ENCODE measurements at places on chromosomes 2 and 18.
A peak's percentile ranks its signal among the peaks of the same experiment; 100 is the strongest.

DNA sequence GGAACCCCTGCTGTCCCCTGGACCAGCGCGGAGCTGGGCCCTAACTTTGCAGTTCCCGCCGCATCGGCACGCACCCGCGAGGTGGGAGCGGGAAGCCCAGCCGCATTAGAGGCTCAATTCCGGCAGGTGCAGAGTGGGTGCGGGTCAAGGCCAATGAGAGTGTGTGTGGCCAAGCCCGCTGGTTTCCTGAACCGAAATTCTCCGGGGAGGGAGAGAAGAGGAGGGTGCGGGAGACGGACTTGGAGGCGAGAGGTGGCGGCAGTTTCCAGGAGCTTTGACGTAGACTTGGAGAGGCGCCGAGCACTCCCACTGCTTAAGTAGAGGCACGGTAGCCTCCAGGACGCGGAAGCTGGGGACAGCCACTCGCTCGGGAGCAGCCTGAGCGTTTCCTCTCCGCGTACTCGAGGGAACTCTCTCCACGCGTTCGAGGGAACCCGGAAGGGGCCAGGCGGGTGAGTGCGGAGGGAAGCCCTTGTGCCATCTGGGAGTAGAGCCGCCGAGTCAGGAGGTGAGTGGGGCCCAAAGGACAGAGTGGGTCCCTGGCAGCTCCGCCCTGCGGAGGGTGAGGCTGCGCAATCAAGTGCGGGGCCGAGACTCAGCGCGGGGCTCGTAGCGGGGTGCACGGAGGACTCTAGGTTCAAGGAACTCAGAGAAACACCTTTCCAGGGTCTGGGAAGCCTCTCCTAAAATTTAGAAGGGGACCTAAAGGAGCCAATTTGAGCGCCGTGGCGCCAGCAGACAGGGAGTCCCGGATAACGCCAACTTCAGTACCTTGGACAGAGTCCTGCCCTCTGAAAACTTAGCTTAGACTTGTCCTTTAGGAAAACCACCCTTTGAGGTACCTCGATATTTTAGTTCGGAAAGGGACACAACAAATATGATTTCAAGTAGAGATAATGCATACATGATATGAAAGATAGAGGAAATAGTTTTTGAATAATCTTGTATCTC lies at the start of gene FAM237A:
Gene FAM237A, plus strand, starts transcription at position 413 of the 951 bp plus-strand sequence. CDS start 1,750 bp downstream, outside the sequence.
- peak; percentile 41 for DNase-seq

- DNase-seq: peak; percentile 89
Measured at GRCh38 chr2:85132834-85133637, at the start of gene TCF7L1. TCF7L1 (plus strand) TSS chr2:85133392; CDS start chr2:85133685, 293 bp downstream.

- DNase-seq: no peak
Measured at GRCh38 chr2:173588931-173589369, 234.3 kb downstream of the CDCA7 start.

DNA sequence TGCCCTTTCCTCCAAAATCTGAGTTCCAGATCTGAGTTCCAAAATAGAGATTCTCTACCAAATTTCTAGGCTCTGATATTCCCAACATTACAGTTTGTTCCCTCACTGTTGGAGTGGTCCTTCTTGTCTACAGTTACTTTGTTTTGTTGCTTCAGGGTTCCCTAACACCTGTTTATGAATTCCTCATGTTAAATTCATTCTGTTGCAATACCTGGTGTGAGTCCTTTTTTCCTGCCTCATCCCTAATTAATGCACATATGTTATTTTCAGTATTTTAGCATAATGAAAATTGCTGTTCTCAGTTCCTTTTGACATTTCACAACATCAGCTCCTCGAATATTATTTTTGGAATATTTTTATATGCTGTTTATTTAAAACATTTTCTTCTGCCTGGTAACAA lies 16.2 kb downstream of the SERPINB13 start:
- DNase-seq: no peak

DNA sequence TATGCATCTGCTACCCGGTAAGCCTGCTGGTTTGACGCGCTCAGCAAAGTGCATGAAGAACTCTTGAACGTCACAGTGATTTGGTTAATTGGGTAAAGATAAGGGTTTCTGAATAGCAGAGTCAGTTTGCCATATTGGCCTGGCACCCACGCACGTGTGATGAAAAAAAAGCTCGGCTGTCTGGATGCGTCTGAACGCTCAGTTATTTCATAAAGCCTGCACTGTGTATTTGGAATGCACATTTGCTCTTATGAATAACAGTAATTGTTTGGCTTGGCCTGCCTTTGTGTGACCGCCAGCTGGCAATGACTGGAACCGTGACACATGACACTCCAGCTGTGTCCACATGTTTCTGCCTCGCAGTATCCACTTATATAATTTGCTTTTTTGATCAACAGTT lies 129.2 kb upstream of the MEIS1 start:
- no peak for DNase-seq

GRCh38 chr2:151410485-151410834 lies 758 bp downstream of the RIF1 start:
- DNase-seq: peak; percentile 50

DNA sequence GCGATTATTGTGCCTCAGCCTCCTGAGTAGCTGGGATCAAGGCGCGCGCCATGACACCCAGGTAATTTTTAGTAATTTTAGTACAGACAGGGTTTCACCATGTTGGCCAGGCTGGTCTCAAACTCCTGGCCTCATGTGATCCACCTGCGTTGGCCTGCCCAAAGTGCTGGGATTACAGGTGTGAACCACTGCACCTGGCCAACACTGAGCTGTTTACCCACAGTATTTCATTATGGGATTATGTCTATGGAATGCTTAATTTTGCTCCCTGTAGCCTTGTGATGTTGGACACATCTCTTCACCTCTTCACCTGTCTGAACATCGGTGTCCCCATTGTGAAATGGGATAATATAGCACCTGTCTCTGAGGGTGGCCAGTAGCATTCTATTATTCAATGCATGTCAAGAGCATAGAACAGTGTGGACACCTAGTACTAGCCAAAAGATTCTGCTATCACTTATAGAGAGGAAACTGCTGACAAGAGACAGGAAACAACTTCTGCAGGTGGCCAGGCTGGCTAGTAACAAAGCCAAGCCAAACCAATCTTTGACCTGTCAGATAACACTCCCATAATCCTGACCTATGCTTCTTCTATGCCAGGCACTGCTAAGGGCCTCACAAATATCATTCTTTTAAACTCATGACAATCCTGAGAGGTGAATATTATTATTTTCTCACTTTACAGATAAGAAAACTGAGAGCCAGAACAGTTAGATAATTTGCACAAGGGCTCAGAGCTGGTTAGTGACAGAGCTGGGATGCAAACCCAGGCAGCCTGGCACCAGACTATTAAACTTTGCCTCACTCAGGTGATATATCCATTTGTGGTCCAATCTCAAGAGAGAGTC lies 29.4 kb upstream of the REEP1 start:
- no peak for DNase-seq
